Stimulated activated memory B cell treated with anti-CD40 and anti-IgM and Interleukin-4, amounts not matched to agents 10 μg/mL and 1 μg/mL and 100 μg/mL, for 72 hours (primary cell): ENCODE measurements at places on chromosomes 11 and 22.

DNA sequence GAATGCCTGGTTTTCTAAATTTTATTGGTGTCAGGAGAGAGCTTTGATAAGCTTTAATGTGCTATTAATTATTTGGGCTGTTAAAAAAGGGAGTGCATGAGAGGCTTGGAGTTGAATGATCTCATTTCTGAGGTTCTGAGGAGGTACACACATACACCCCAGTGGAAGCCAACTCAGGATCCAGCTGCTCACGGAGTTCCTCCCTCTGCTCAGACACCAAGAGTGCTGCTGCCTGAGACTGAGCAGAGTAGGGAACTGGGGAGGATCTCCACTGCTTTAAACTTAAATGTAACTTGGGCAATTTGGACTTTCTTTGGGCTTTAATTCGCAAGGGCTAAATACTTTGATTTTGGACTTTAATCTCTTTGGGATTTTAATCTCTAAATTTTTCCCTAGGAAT, 414.4 kb upstream of the CADM1 start:
- ATAC-seq: no peak

DNA sequence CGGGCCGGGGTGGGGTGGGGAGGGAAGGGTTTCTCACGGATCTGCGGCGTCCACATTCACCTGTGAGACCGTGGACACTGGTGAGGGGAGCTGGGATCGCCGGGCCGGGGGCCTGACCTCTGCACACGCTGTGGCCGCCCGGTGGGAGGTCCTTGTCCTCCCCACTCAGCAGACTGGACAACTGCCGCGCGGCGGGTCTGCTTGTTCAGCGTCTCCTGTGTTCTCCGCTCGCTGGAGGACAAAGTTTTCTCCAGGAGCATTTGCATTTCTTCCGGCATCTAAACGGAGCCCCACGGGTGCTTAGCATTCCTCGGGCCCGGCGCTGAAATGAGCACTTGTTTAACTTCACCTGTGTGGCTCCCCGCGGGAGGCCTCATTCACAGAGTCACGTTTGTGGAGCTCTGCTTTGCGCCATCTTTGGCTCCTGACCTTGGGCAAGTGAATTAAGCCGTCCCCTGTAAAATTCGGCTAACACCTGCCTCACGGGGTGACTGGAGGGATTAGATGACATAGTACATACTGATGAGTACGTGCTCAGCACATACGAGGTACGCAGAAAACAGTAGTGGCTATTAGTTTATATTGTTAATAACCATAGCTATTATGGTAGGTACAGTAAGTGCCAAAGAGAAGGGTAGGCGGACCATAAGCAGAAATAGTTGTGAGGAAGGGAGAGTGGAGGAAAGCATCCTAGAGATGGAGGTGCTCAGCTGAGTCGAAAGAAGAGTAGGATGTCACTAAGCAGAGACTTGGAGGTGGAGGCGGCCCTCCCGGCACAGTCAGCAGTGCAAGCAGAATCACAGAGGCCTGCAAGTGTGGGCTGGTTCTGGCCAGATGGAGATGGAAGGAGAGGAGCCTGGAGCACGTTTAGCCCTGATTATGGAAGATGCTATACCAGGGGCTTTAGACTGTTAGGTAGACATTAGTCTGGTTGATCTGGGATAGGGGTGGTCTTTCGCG, 885 bp downstream of the TRMU start:
- no peak for ATAC-seq

- ATAC-seq: no peak
These were observed 760 bp upstream of the MAPK8IP1 start for GRCh38 chr11:45884596-45885185.

DNA sequence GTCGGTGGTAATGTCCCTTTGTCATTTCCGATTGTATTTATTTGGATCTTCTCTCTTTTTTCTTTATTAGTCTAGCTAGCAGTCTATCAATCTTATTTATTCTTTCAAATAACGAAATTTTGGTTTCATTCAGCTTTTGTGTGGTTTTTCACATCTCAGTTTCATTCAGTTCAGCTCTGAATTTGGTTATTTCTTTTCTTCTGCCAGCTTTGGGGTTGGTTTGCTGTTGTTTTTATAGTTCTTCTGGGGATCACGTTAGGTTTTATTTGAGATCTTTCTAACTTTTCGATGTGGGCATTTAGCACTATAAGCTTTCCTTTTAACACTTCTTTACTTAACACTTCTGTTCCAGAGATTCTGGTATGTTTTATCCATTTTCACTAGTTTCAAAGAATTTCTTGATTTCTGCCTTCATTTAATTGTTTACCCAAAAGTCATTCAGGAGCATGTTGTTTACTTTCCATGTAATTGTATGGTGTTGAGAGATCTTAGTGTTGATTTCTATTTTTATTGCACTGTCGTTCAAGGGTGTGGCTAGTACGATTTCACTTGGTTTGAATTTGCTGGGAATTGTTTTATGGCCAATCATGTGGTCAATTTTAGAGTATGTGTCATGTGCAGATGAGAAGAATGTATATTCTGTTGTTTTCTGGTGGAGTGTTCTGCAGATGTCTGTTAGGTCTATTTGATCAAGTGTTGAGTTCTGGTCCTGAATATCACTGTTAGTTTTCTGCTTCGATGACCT, 7.7 kb upstream of the SCGB1D1 start:
- no peak for ATAC-seq

- no peak for ATAC-seq
These were observed 12.6 kb downstream of the CHST1 start for GRCh38 chr11:45652781-45653180.

GRCh38 chr11:107651672-107652071, 60.2 kb downstream of the SLN start:
- no peak for ATAC-seq

DNA sequence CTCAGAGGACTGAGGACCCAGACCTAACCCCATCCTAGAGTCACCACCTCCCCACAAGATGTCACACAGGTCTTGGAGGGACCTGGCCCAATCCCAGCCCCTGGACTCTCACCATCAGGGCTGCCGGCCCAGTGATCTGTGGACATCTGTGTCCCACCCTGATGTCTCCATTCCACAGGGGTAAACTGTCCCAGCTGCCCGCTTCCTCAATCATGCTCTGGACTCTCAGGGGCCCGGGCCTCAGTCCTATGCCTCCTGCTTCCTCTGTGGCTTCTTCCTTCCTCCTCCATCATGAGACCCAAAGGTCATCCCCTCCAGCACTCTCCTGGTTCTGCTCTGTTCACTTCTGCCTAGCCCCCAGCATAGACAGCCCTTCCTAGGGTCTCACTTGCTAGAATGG, 32.2 kb downstream of the ARAP1 start:
- ATAC-seq: no peak

DNA sequence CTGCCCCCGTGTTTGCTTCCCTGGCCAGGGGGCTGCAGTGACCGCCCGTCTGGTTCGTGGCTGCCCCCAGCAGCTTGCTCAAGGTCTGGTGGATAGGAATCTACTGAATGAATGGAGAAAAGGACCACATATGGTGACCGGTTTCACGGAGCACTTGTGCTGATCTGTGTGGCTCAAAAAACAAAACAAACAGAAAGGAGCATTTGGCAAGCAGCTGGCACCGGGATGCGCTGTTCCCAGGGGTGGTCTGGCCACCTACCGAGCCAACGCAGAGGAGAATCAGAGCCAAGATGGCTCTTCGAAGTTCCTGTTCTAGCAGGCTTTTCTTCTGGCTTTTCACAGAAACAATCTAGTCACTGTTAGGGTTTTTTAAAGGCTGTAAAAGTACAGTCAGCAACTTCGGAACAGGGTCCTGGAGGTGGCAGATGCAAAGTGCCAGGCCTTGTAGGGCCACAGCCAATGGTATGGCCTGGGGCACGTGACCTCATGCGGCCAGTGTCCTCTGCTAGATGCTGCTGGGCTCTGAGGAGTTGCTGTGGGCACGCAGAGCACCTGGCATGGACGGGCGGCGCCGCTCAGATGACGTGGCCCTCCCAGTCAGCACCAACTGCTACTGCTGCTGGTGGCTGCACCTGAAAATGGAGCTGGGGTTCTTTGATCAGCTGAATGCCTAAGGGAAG, 27.3 kb upstream of the PACSIN2 start:
- ATAC-seq: no peak

DNA sequence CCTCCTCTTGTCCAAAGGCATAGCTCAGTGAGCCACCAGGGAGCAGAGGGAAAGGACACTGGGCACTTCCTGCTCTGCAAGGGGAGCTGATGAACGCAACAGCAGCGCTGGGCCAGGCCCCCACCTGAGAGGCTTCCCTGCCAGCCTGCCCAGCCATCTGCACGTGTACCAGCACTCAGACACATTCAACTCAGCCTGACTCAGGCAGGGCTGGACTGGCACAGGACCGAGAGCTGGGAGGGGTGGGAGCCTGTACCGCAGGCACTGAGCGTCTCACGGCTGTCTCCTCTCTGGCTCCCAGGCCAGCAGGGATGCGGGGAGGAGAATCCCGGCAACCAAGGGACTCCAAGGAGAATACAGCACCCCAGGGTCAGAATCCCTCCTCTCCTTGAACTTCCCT, 411.8 kb downstream of the CTTN start:
- ATAC-seq: no peak

DNA sequence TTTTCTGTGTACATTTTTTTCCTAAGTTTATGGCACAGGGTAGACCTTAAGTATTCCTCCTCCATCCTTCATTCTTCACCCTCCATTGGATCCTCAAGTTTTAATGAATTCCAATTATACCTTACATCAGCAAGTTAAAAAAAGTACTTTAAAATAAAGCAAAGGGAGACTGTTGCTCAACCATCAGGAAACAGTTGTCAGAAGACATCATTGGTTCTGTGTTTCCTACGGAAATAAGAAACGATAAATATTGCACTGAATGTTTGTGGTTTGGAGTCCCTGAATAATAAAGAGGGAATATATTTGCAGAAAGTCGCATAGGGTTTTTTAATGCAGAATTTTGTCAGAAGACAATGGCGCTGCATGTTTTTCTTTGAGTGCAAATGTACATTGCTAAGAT, 28.1 kb upstream of the LDHA start:
- no peak for ATAC-seq

DNA sequence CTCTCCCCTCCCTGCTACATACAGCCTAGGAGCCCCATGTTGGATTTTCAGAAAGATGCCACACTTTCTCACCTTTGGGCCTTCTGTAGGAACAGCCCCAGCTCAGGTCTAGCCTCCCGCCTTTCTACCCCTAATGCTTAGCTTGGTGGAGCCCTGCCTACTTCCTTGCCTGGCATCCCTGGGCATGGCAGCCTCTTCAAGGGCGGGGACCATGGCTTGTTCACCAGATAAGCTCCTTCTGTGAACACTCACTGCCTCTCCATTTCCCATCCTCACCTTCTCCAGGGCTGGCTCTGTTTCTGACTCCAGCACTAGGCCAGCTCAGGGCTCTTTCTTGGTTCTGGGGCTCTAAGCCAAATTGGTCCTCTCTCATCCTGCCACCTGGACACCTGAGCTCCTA, 1.4 kb downstream of the SEPTIN3 start:
- ATAC-seq: no peak

- no peak for ATAC-seq
These were observed 43.8 kb downstream of the MAP6 start for GRCh38 chr11:75625021-75625420.

DNA sequence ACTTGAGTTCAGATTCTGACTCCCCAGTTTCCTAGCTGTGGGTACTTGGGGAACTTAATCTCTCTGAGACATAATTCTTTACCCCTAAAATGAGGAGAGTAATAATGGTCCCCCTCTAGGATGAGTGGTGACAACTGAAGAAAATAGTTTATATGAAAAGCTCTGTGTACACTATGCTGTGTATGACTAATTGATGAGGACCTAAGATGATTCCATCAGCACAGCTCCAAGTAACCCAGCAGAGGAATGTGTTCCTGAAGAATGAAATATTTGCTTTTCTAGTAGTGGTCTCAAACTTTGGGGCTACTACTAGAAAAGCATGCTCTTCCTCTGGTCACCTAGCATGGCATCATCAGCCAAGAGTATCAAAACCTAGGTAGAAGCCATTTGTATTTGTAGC, 217.3 kb upstream of the NARS2 start:
- ATAC-seq: no peak

DNA sequence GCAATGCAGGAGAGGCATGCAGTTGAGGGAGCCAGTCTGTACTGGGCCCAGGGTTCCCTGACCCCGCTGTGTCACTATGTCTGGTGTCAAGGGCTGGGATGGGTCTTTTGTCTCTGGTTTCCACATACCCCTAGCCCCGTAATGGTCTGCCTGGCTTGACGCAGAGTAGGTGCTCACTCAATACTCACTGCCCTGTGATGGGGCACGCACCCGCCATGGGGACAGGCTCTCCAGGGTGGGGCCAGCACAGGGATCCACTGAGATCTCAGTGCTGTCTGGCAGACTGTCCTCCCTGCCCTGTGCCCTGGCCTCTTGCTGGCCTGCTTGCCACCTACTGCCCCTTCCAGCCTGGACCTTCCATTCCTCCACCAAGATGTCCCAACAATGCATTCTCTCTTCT, 101.7 kb upstream of the CD82 start:
- ATAC-seq: peak; percentile 17

- no peak for ATAC-seq
These were observed 155.7 kb downstream of the CEP164 start for GRCh38 chr11:117483372-117483771.

DNA sequence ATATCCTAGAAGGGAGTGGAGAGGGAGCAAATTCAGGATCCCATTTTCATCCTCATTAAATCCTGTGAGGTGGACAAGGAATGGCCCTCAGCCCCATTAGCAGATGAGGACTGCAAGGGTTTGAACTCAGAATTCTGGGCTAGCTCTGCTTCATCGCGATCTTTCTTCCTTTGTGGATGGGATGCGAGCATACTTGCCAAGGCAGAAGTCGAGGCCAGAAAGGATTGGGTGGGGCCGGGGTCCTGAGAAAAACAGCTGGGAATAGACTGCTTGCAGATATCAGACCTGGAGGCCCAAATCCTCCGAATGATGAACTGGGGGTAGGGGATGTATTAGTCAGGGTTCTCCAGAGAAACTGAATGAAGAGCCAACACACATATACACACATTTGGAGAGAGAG, 179.0 kb downstream of the CHST1 start:
- no peak for ATAC-seq

GRCh38 chr11:99803501-99803900, 782.8 kb downstream of the CNTN5 start:
- ATAC-seq: no peak

DNA sequence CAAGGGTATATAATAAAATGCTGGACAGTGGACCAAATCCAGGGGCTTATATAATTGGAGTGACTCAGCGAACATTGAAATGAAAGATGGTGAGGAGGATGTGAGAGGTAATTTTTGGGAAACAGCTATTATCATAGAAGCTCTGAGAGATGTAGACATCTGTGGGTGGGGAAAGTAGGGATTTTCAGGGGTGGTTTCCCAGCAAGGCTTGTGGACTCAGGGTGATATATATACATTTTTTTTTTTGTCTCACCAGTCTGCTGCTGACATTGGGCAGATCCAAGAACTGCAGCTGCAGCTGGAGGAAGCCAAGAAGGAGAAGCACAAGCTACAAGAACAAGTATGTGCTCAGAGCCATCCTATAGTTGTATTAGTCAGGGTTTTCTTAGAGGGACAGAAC, 208.1 kb downstream of the MYO18B start:
- ATAC-seq: peak; percentile 60
